ENCODE measurements at places on chromosomes 12 and 14.

DNA sequence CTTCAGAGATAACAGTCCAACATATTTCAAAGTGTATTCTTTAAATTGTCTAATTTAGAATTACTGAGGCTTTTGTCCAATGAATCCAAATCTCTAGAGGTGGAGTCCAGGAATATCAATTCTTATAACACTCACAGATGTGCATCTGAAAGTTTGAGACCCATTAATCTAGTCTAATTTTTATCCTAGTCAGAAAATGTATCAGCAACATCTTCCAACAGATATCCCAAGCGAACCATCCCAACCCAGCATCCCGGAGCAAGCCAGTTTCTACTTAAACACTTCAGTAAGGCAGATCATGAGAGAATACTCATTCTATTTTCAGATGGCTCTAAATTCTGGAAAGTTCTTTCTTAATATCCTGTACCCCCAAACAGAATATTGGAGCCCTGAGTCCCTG, 113.5 kb downstream of the BBS10 start:
- no peak for DNase-seq

DNA sequence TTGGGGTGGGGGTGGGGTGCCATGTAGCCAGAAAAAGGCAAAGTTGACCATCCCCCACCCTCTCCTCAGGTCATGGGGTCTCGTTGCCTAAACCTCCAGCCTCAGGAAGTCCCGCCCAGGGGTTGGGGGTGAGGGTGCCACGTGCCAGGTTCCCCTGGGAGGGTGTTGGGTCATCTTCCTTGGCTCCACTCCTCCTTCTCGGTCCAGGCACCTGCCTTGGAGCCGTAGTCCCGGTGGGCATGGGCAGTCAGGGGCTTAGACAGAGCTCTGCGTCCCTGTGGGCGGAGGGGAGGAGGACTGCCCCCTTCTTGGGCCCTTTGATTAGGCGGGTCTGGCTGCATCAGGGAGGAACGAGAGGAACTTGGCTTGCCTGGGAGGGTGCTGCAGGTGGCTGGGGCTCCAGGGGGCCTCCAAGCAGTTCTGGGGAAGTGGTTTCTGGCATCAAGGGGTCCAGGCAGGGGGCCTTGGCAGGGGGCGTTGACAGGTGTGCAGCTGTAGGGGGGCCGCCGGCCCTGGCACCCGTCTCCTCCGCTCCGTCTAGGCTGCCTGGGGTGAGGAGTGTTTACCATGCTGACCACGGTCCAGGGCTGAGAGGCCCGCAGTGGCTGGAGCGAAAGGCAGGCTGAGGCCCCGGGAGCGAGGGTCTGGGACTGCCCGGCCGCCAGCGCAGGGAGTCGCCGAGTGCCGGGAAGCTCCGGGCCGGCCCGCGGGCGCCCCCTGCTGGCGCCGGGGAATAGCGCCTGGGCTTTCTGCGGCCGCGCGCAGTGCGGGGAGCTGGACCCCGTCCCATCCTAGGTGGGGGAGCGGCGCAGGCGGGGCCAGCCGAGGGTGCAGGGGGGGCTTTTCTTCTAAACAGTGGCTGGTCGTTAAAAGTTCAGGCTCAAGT, 7.9 kb downstream of the SETD1B start:
- peak; percentile 65 for DNase-seq

- DNase-seq, result no peak
Observed at GRCh38 chr14:37320106-37320505, 122.4 kb downstream of the MIPOL1 start.

- no peak for DNase-seq
Observed at GRCh38 chr12:120157678-120158077, 36.8 kb downstream of the GCN1 start.

DNA sequence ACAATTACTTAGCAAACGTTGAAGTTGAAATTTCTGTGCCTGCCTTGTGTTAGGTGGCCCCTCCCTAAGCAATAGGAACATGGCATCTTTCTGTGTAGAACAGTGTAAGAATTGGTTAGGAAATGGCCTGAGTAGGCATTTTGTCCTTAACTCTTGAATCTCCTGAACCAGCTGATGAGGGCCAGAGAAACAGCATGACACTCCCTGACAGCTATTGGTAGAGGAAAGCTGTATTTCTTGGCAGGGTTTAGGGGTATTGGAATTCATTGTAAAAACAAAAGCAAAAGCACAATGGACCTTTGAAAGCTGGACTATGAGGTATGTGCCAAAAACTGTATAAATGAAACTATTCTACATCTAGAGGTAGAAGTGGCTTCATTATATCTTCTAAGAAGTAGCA, 40.6 kb upstream of the LRTM2 start:
- no peak for DNase-seq

GRCh38 chr14:103130965-103131364, 7.7 kb downstream of the TNFAIP2 start:
- DNase-seq, result no peak

Measured in RPMI8226 (cell line).